Naive thymus-derived CD8-positive, alpha-beta T cell (primary cell): ENCODE measurements at places on chromosomes 3 and 15.

DNA sequence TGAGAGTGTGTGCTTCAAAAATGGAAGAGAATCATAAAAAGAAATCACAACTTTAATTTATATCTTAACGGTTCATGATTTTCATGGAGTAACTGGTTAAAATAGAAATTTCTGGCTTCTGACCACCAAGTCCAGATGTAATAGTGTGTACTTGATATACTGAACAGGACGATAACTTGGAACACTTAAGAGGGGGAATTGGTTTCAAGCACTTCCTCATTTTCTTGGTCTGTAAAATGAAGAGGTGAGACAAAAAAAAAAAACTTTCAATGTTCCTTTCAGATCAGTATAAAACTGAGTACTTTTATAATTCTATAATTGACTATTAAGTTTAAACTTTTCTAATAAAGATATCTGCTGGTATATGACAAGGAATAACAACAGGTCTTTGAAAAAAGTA is 64.0 kb upstream of the TRA2B start:
- H3K27ac ChIP-seq: no peak overlapping the region
- no peak for DNase-seq
- H3K4me1 ChIP-seq: no peaks in the 10 kb centered on the region

GRCh38 chr3:23611737-23612295 is 193.9 kb upstream of the UBE2E1 start:
- no peak overlapping the region for H3K4me3 ChIP-seq
- no peak overlapping the region for H3K27ac ChIP-seq
- no peak for DNase-seq

DNA sequence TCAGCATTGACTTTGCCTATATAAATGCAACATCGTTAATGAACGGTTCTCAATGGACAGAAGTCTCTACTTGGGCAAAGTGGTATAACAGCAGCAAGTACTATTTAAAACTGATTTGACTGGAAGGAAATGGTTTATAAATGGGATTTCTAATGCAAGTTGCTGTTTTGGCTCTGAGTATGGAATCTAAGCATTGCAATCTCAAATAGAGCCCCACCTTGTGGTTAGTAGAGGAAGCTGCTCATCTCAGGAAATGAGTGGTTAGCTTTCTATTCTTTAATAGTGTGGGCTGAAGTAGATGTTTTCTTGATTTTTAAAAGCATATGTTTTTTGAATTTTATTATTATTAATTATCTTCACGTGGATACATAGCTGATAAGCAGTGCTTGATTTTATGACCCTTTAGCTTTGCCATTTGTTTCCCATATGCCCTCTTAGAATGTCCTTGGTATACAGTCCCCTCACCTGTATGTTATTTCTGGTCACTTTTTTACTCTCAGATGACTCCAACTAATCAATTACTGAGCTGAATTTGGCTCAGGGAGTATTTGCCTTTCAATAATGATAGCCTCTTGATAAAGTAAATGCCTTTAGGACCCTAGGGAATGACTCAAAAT is 67.1 kb downstream of the OXSM start:
- no peak for DNase-seq
- no peak overlapping the region for H3K4me3 ChIP-seq
- H3K27me3 ChIP-seq: no peaks in the 10 kb centered on the region
- H3K4me1 ChIP-seq: no peaks in the 10 kb centered on the region

- H3K27ac ChIP-seq: no peak overlapping the region
- no peak overlapping the region for H3K4me3 ChIP-seq
- no peak for DNase-seq
- no peaks in the 10 kb centered on the region for H3K4me1 ChIP-seq
- no peaks in the 10 kb centered on the region for H3K36me3 ChIP-seq
Observed at GRCh38 chr3:66144568-66145407, 76.0 kb upstream of the SLC25A26 start.

- H3K4me3 ChIP-seq: no peak overlapping the region
- H3K36me3 ChIP-seq: no peaks in the 10 kb centered on the region
- DNase-seq: no peak
- peaks cover 31% of the 10 kb centered on the region for H3K4me1 ChIP-seq
- no peak overlapping the region for H3K27ac ChIP-seq
- H3K27me3 ChIP-seq: no peaks in the 10 kb centered on the region
Observed at GRCh38 chr15:29116970-29117700, 152.5 kb downstream of the NSMCE3 start.

DNA sequence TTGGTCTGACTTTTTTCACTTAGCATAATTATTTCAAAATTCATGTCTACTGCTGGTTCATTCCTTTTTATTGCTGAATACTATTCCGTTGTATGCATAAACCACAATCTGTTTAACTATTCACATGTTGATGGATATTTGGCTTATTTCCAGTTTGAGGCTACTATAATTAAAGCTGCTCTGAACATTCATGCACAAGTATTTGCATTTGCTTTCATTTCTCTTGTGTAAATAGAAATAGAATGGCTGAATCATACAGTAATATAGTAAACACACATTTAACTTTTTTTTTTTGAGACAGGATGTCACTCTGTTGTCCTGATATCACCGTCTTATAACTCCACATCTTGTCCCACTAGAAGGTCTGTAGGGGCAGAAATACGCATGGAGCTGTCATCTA is 57.3 kb downstream of the NMNAT3 start:
- H3K27me3 ChIP-seq: no peaks in the 10 kb centered on the region
- no peak overlapping the region for H3K27ac ChIP-seq

DNA sequence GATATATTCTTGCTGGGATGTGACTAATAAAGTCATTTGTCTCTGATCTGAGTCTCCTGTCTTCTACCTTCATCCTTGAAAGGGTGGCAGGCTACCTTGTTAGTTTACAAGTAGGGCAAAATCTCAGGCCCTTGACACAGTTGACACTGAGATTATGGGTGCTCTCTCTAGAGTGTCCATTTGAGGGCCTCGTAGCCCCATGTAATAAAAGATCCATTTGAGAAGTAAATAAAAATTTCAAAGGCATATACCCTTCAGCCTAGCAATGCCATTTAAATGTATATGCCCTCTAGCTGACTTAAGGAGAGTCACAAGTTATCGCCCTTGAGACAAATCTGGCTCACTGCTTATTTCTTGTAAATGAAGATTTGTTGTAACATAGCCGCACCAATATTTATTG is 98.6 kb downstream of the TCF12 start:
- no peak for DNase-seq
- peak overlapping the region; percentile 0 for H3K27ac ChIP-seq
- H3K4me3 ChIP-seq: no peak overlapping the region

DNA sequence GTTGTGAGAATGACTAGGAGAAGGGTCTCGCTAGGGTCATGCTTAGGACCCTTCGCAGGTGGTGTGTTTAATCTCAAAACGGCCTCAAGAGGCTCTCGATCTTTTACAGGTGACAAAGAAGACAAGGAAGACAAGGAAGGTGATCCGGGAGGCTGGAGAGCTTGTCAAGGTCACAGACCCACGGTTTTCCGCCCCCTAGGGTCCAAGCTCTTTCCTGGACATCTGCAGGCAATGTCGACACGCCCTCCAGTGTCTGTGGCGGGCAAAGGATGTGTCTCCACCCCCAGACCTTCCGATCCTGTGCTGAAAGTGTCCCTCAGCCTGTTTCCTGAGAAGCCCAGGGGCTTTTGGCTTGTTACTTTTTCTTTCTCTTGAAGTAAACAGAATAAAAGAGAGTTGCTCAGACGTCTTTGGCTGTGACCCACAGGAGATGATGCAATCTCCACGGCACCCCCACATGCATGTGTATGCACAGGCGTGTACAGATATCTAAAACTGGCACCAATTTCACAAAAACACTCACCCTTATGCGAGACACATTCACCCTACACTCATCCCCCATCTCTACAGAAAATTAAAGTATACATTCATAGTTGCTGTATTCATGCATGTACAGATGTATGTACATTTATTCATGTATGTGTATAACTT is 108.8 kb downstream of the KLF13 start:
- H3K27ac ChIP-seq: peak overlapping the region; percentile 99
- peak; percentile 82 for DNase-seq
- H3K4me3 ChIP-seq: peak overlapping the region; percentile 91
- H3K4me1 ChIP-seq: peaks cover 89% of the 10 kb centered on the region
- no peaks in the 10 kb centered on the region for H3K27me3 ChIP-seq
- H3K36me3 ChIP-seq: no peaks in the 10 kb centered on the region

DNA sequence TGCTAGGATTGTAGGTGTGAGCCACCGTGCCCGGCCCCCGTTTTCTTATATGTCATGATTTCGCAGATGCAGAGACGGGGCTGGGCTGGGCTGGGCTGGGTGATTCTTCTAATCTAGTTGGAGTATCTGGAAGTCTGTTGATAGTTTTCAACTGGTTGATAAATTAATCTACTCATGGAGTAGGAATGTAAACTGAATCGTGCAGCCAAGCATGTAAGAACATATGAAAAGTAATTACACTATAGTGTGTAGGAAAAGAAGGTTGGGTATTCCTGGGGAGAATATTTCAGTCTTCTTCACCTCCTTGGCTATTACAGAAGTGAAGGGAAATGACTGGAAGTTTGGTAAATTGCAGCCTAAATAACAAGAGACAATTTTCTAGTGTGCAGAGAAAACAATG is 82.6 kb upstream of the MAGI1 start:
- no peaks in the 10 kb centered on the region for H3K36me3 ChIP-seq
- no peaks in the 10 kb centered on the region for H3K4me1 ChIP-seq
- H3K4me3 ChIP-seq: no peak overlapping the region
- peaks cover 5% of the 10 kb centered on the region for H3K27me3 ChIP-seq
- H3K27ac ChIP-seq: no peak overlapping the region
- no peak for DNase-seq

DNA sequence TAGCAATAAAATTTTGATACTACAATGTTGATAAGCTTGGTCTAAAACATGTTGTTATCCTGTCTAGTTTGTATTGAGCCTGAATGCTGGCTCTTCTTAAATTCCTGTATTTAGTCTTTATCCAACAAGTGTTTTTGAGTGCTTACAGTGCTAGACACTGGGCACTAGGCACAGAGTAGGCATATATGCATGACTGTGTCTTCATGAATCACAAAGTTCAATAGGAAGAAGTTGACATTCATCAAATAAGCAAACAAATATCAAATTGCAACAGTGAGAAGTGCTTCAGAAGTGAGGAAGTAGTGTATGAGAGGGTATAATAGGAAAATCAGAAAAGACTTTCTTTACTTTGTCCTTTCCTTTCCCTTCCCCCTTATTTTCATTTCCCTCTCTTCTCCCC is 6.8 kb downstream of the CD96 start:
- peaks cover 41% of the 10 kb centered on the region for H3K4me1 ChIP-seq
- peaks cover 16% of the 10 kb centered on the region for H3K36me3 ChIP-seq
- H3K27me3 ChIP-seq: no peaks in the 10 kb centered on the region
- no peak overlapping the region for H3K27ac ChIP-seq

DNA sequence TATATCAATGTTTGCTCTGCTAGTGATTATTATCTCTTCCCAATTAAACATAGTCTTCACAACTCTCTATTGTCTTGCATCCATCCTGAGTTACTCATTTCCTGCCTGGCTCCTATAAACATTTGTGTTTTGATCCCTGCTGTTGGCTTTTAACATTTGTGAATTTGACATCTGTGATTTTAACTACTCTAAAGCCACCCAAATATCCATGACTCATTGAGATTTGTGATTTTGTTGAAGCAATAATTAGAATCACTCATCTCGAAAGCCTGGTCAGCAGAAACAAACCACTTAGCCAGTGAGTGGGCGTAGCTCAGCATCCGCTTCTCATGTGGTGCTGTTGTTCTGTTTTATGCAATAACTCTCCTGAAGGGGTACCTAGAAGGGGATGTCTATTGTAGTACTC is 174.3 kb upstream of the ZBTB20 start:
- no peak overlapping the region for H3K27ac ChIP-seq
- peaks cover 11% of the 10 kb centered on the region for H3K36me3 ChIP-seq
- H3K27me3 ChIP-seq: no peaks in the 10 kb centered on the region
- H3K4me3 ChIP-seq: no peak overlapping the region

- H3K27ac ChIP-seq: peak overlapping the region; percentile 5
- peak overlapping the region; percentile 5 for H3K4me3 ChIP-seq
- H3K36me3 ChIP-seq: no peaks in the 10 kb centered on the region
- H3K27me3 ChIP-seq: no peaks in the 10 kb centered on the region
- DNase-seq: no peak
- peaks cover 60% of the 10 kb centered on the region for H3K4me1 ChIP-seq
Observed at GRCh38 chr3:153289334-153289808, 127.3 kb downstream of the RAP2B start.

GRCh38 chr3:61357902-61358301 is 106.7 kb upstream of the FHIT start:
- H3K4me3 ChIP-seq: no peak overlapping the region
- H3K4me1 ChIP-seq: peaks cover 8% of the 10 kb centered on the region
- no peak for DNase-seq
- H3K36me3 ChIP-seq: no peaks in the 10 kb centered on the region

- H3K4me1 ChIP-seq: peaks cover 55% of the 10 kb centered on the region
- no peaks in the 10 kb centered on the region for H3K27me3 ChIP-seq
- no peaks in the 10 kb centered on the region for H3K36me3 ChIP-seq
- no peak for DNase-seq
- no peak overlapping the region for H3K4me3 ChIP-seq
Observed at GRCh38 chr15:67765701-67766100, 59.6 kb upstream of the SKOR1 start.

GRCh38 chr3:167684388-167684993 is 30.7 kb upstream of the WDR49 start:
- no peaks in the 10 kb centered on the region for H3K4me1 ChIP-seq
- H3K36me3 ChIP-seq: peaks cover 19% of the 10 kb centered on the region
- DNase-seq: no peak
- H3K4me3 ChIP-seq: no peak overlapping the region
- no peak overlapping the region for H3K27ac ChIP-seq

DNA sequence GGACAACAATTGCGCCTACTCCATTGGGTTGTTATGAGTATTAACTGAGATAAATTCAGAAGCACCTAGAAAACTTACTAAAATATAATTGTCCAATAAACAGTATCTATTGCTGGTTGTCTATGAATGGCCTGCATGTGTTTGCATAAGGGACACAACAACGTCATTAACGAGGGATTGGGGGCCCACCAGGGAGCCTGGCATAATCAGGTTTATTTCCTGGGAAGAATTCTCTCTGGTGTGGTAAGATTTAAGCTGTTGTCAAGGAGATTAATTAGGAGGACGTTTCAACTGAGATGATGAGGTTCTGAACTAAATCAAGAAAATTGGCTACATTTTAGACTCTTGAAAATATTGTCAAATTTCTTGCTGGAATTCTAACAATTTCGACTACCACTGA is 176.1 kb upstream of the CDIN1 start:
- H3K27ac ChIP-seq: no peak overlapping the region
- H3K27me3 ChIP-seq: peaks cover 8% of the 10 kb centered on the region
- no peak overlapping the region for H3K4me3 ChIP-seq
- no peaks in the 10 kb centered on the region for H3K36me3 ChIP-seq

GRCh38 chr3:45554006-45554666 is 40.4 kb upstream of the LIMD1 start:
- peaks cover 22% of the 10 kb centered on the region for H3K4me1 ChIP-seq
- H3K4me3 ChIP-seq: no peak overlapping the region
- no peak for DNase-seq
- peaks cover 2% of the 10 kb centered on the region for H3K36me3 ChIP-seq
- no peak overlapping the region for H3K27ac ChIP-seq

DNA sequence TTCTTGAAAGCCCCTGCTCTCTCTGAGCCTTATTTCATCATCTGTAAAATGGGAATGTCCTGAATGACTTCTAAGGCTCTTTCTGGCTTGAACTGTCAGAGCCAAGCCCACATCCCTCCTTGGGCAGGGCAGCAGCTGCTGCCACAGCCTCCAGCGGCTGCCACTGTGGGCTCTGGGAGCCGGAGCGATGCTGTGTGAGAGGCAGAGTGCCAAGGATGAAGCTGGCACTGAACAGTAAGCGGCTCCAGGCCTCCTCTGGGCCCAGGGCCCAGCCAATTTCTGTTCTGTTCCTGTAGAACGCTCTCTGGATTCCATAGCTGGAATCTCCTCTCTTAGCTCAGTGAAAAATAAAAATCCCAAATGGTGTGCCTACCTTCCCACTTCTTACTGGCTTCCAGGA is 4.4 kb downstream of the CPLX3 start:
- no peak overlapping the region for H3K27ac ChIP-seq
- DNase-seq: no peak
- peaks cover 18% of the 10 kb centered on the region for H3K27me3 ChIP-seq
